Fibroblast of skin of back (primary cell): ENCODE measurements at places on chromosomes 1 and 21.

DNA sequence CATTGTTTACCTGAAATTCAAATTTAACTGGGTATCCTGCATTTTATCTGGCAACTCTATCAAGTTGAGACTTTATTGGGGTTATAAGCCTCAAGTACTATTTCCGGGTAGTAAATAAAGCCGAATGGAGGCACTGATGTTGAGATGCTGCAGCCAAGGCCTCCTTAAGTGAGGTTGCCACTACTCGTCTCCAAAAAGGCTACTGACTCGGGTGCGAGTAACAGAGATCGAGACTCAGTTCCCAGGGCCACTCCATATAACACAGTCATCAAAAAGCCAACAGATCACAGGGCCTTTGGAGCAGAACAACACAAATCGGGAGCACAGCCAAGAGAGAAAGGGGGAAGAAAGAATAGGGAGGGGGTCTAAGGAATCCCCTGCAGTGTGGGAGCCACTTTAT, 524 bp downstream of the COPA start:
- DNase-seq: no peak

DNA sequence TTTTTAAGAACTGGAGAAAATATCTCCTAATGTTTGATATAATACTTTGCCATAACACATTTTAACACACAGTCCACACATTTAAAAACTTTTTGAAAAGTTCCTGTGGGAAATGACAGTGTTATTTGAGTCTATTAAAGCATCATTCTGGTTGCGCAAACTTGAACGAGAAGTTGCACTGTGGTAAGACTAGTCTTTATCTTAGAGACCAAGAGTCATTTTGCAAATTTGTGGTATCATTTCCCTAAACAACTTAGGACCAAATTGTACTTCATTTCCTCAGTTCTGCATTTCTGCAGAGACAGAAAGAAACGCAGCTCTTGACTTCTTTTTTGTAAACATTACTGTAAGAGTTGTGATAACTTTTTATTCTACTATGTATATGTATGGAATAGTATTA, at the start of gene RGS18:
TSS of gene RGS18 (plus strand) at position 282 of the 400 bp plus-strand sequence. CDS start 176 bp downstream, outside the sequence.
- DNase-seq: no peak

GRCh38 chr1:108719656-108720435, 7.1 kb downstream of the FNDC7 start:
- peak; percentile 97 for DNase-seq

DNA sequence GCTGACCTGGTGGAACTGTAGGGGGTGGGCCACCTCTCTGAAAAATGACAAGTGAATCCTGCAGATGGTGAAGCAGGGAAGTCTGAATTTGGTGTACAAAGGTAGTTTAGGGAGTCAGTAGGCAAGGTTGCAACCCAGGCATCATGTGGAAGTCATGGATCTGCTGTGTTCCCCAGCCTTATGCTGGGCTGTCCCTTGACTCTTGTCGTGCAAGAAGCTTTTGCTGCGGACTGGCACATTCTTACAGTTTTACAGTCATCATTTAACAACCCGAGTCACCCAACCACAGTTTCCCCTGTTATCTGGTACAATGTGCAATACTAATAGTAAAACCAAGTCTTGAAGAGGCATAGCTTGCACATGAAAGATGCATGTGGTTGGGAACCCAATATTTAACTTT, 13.2 kb downstream of the RHOU start:
- DNase-seq: no peak

DNA sequence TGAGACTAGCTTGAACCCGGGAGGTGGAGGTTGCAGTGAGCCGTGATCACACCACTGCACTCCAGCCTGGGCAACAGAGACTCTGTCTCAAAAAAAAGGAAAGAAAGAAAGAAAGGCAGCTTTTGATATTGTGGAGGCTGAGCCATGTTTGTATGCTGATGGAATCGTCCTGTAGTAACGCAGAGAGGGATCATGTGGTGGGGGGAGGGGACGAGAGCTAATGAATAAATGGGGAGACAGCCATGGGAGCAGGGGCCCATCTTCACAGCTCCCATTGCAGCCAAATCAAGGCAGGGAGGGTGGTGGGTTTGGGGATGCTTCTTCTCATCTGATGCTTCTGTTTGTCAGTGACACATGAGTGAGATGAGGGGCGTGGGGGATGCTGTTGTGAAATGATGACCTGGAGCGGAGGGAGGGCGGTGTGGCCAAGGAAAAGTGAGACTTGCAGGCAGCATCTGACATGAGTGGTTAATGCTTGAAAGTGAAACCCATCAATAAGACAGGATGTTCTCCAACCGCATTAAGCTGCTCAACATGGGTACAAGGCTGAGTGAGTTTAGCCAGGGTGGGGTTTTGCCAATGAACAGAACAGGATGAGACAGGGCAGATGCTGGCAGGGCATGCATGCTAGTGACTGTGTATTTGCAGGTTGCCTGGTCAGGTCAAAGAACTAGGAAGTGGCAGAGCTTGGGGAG, 16.7 kb downstream of the SPATA21 start:
- no peak for DNase-seq

- DNase-seq: peak; percentile 2
These were observed 14.5 kb downstream of the AIDA start for GRCh38 chr1:222697826-222698225.

- peak; percentile 21 for DNase-seq
These were observed 147.9 kb downstream of the LRRC40 start for GRCh38 chr1:70057500-70057899.

DNA sequence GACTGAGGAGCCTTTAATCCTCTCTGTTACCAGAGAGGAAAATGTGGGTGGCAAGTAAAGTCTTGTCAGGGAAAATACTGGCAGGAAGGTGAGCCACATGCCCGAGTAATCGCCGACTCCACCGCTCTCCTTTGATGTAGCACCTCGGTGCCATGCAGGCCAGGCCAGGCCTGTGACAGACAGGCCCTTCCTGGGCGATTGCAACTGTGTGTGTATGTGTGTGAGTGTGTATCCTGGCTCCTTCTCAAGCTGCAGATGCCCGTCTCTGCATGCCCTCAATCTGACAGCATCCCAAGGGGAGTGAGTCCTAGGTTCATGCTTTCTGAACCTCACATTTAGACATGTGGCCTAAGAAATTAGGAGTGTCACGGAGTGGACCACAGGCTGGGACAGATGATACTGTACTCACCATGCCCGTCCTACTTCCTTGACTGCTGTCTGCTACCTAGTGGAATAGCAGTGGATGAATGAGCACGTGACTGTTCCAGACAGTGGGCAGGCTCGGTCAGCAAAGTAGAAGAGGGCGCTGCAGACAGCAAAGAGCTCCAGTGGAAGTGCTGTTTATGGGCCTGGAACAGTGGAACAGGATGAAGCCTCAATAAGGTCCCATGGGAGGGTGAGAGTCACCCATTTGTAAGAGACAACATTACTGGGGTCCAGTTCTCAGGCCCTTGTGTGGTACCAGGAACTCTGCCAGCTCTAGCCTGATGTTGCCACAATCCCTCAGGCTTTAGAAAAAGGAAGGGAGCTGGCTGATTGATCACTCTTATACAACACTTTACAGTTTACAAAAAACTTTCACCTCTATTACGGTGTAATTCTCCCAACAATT, 25.3 kb downstream of the SERTAD4 start:
- DNase-seq: no peak

GRCh38 chr1:243520831-243521230, 265.0 kb downstream of the SDCCAG8 start:
- no peak for DNase-seq

GRCh38 chr1:55827350-55827749, 612.2 kb upstream of the USP24 start:
- DNase-seq: peak; percentile 94

DNA sequence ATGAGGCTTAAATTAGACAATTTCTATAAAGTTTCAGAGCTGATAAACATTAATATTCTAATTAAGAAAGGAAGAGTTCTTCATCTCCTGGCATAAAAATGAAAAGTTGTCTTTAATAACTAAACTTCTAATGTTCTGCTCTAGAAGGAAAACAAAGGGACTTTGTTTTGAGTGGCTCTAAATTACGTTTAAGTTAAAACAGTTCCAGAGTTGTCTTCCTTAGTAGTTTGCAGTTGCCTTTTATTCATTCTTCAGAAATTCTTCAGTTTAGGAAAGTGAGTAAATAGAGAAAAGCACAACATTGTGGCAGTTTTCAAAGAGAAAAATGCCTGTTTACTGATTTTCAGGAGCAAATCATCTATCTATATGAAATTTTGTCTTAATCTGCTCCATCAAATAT, 86.9 kb downstream of the TTC3 start:
- DNase-seq: no peak

GRCh38 chr1:65434760-65435159, 14.3 kb downstream of the LEPR start:
- no peak for DNase-seq

DNA sequence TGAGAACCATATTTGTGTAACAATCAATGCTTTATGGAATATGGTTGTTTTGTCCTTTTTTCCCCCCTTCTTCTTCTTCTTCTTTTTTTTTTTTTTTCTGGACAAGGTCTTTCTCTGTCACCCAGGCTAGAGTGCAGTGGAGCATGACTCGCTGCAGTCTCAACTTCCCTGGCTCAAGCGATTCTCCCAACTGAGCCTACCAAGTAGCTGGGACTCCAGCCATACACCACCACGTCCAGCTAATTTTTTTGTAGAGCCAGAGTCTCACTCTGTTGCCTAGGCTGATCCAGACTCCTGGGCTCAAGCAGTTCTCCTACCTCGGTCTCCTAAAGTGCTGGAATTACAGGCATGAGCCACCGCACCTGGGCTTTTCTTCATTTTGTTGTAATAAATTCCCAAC, 86.7 kb downstream of the FMN2 start:
- DNase-seq: no peak

DNA sequence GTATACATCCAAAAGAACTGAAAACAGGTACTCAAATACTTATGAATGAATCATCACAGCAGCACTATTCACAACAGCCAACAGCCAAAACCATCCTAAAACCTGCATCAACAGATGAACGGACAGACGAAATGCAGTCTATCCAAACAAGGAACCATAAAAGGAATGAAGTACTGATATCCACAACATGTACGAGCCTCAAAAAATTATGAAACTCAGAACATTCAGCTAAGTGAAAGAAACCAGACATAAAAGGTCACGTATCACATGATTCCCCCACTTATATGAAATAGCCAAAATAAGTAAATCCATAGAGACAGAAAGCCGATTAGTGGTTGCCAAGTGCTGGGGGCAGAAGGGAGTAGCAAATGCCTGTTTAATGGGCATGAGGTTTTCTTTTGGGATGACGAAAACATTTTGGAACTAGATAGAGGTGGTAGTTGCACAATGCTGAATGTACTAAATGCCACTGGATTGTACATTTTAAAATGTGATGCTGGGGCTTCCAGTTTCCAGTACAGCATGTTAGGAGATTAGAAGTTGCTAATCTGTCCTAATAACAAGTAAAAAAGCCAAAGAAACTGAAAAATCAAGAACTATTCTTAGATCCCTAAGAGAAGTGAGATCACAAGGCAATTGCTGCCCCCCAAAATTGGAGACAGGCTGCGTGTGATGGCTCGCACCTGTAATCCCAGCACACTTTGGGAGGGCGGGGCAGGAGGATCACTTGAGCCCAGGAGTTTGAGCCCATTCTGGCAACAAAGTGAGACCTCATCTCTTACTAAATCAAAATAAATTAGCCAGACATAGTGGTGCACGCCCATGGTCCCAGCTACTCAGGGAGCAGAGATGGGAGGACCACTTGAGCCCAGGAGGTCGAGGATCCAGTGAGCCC, 25.3 kb downstream of the CLSTN1 start:
- DNase-seq: no peak

DNA sequence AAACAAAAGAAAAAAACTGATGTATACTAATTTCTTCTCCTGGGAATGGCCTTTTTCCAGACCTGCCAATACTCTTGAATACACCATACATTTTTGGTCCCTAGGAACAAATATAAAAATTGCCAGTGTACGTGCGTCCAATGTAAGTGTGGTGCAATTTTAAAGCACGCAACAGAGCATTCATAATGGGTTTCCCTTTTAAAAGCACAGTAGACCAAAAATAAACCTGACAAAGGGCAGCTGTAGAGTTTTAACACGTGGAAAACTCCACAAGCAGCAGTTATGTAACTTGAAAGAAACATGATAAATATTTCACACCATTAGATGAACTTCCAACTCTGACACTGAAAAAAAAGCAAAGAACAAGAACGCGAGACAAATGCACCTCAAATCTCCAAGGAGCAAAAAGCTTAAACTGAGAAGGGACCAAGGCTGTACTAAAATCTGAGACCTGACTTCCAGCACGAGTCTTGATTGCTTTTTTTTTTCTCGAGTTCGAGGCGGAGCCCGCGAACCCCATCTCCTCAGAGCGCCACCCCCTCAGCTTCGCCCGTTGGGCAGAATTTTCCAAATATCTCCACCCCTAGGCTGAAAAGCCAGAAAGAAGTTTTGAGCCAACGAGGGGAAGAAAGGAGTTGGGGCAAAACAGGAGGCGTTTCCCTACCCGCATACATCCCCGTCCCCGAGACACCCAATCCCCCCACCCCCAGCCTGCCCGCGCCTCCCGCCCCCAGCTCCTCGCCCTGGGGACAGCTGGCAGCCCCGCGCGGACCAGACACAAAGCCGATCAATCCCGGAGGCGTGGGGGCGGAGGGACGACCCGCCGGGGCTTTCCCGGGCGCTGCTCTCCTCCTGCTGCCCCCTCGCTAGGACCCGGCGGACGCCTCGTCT, at the start of gene JAM2:
TSS of gene JAM2 (plus strand) at position 599 of the 891 bp plus-strand sequence. CDS start 564 bp downstream, outside the sequence.
- DNase-seq: peak; percentile 34

DNA sequence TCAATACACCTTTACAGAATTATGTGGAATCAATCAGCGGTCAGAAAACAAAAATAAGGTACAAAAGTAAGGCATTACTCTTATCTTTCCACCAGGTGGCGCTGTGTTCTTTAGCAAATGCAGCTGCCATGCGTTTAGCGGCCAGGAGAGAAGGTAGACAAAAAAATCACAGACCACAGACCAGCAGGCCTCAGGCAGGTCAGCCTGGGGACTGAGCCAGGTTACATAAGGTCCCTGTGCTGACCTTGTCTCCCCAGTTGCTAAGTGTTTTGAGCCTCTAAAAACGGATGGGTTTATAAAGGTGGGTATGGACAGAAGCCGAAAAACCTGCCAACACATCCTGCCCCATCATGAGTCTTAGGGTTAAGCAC, 2.8 kb downstream of the RGS16 start:
- DNase-seq: peak; percentile 63

DNA sequence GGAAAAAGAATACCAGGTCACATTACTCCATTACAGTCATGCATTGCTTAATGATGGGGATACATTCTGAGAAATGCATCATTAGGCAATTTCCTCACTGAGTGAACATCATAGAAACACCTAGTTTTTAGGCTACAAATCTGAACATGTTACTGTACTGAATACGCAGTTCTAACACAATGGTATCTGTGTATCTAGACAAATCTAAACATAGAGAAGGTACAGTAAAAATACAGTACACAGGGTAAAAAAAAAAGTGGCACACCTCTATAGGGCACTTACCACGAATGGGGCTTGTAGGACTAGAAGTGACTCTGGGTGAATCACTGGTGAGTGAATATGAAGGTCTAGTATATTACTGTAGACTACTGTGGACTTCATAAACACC, 115.7 kb downstream of the AKT3 start:
- no peak for DNase-seq

DNA sequence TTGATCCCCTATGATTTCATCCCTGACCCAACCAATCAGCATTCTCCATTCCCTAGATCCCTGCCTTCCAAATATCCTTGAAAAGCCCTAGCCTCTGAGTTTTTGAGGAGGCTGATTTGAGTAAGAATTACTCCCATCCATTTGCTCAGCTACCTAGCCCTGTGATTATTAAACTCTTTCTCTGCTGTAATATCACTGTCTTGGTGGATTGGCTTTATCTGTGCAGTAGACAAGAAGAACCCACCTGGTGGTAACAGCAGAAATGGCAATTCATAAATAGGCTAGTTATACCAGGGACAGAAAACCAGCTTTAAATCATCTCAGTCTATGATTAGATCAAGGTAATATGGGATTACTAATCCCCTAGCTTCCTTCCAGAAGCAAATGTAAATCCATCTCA, 13.0 kb downstream of the IL20 start:
- no peak for DNase-seq

GRCh38 chr1:66540434-66541032, 6.6 kb downstream of the SGIP1 start:
- DNase-seq: peak; percentile 69
